Substantia nigra (tissue), 51 donors: ENCODE measurements at places on chromosomes 5 and 9.

DNA sequence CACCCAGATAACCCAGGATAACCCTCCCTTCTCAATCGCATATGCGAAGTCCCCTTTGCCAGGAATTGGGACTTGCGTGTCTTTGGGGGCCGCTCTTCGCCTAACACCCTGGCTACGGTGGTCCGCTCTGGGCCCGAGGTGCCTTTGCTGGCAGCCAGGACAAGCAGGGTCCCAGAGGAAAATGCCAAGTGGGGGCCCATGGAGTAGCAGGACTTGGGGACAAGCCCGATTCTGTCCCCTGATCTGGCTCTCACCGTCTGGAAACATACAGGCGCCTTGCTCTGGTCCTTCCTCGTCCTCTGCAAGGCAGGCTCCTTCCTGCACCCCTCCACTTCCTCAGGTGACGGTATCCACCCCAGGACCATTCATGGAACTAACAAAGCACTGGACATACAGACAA is 78.1 kb upstream of the UNC5A start:
- no peak for DNase-seq

DNA sequence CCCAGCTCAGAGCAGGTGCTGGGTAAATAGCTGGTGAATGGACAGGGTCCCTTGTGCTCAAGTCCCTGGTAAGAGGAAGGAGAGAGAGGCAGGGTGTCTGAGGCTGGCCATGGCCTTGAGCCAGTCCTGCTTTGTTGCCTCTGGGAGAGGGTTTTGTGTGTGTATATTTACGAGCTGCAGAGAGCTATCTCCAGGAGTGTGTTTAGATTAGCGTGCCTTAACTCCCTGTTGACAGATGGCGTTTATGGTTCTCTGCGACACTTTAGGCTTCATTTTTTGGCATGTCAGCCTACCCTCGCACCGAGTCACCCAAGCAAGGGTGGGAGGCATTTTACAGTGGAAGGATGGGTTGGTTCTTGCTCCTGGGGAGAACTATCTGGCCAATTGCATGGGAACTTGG is 22.2 kb downstream of the HMCN2 start:
- DNase-seq, result no peak

DNA sequence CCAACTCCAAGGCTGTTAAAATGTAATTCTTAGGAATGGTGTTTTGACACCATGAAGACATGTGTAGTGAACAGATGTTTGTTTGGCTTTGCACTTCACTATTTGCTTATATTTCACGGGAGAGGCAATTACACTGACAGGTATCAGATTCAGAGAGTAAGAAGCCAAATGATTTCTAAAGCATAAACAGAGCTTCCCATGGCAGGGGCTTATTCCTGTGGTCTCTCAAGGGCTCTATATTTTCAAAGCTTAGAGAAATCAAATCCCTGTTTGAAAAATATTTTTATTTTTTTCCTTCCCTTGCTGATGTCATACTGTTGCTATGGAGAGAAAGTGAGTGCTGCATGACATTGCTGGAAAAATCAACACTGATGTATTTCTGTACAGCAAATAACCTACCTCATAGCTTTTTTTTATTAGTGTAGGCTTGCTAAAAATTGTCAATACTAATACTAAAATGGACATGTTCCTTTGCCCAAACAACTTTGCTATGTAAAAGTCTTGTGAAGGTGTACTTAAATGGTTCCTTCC is 161.4 kb downstream of the GIN1 start:
- no peak for DNase-seq

GRCh38 chr9:120398286-120398685 is 181.7 kb downstream of the CDK5RAP2 start:
- no peak for DNase-seq

DNA sequence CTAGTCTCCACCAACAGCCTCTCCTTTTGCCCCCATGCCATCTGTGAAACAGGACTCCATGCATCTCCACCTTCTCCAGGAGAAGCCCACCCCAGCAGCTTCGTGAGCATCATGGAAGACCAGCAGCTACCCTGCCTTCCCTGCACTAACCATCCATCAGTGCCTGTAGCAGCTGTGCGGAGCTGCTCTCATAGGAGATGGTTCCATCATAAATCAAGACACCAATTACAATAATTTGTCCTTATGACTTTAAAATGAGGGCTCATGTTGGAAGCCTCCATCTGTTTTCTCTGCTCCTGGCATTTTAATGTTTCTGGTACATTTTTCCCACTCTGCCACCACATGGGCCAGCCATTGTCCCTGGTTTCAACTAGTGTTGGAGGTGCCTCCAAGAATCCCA is 69.9 kb downstream of the FGF1 start:
- no peak for DNase-seq

DNA sequence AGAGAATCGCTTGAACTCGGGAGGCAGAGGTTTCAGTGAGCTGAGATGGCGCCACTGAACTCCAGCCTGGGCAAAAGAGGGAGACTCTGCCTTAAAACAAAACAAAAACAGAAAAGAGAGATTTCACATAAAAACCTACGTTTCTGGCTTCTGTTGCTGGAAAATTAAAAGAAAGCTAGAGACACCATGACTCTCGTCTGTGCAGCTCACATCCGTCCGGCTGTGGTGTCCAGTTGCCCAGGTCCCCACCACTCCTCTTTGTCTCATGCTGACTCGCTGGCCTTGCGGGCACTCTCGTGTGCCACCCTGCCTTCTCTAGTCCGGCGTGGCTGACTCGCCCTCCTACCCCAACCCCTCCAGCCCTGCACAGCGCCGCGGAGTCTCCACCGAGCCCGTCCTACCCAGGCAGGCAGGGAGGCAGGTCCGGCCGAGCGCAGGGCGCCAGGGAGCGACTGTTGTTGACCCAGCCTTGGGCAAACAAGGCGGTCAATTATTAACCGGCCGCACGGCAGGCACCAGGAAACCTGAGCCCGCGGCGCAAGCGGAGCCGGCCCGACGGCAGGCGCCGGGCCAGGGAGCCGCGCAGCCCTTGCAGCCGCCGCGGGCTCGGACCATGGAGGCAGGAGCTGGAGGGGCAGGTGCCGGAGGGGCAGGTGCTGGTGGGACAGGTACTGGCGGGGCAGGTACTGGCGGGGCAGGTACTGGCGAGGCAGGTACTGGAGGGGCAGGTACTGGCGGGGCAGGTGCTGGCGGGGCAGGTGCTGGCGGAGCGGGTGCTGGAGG is at the start of gene PRRT1B:
TSS of gene PRRT1B (plus strand) at position 521 of the 783 bp plus-strand sequence. CDS start at position 614, 93 bp downstream.
- DNase-seq, result no peak

DNA sequence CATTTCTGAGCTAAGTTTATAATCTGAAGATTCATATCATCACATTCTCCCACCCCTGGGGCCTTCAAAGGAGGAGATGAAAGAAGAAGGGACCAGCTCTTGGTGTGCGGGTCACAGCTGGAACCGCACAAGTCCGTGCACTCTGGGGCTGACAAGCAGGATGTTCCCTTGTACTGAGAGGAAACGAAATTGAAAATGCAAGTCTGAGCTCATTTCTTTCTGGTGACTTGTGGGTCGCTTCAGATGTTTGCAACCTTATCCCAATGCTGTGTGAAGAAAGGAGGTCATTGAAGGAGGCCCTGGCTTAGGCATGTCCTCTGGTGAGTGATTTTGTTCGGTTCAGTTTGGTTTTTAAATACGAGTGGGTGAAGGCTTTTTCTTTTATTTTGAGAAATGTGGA is 59.6 kb downstream of the C9orf152 start:
- DNase-seq, result no peak

DNA sequence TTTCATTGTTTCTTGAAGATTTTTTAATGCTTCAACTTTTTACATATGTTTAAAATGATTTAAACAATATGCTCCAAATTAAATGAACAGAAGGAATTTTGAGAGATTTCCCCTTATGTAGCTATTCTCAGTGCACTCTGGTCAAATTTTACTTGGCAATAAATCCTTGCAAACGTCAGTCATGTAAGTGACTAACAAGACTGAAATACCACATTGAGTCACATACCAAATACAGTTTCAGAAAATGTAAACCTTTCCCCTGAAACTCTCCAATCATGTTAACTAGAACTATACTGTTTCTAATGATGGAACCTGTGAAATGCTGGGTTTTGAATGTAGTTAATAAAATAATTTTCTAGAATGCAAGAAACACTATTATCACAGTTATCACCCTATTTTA is 29.6 kb downstream of the SAR1B start:
- no peak for DNase-seq

GRCh38 chr9:121725008-121725775 is 73.8 kb downstream of the DAB2IP start:
- no peak for DNase-seq

DNA sequence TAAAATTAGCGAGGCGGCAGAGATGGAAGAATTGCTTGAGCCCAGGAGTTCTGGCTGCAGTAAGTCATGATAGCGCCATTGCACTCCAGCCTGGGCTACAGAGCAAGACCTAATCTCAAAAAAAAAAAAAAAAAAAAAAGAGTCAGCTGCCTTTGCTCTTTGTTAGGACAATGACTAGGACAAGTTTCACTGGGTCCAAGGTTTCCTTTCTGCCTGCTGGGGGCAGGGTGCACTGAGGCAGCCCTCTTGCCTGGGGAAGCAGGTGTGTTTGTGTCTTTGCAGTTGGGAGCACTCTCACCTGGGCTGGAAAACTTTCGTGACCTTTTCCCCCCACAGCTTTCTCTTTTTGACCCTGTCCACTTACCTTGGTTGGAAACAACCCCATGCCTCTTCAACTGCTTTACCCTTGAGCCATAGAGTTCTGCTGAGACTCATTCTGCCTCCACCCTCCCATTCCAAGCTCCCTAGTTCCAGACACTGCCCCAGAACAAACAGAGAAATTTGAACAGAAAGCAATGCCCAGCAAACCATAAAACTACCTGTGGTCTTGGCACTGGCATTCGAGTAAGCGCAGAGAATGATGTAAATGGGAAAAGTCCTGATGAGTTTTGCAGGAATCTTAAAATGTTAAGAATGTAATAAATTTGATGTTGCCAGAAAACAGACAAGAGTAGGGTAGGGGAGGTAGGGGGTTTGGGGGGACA is 17.0 kb upstream of the MYO10 start:
- no peak for DNase-seq

DNA sequence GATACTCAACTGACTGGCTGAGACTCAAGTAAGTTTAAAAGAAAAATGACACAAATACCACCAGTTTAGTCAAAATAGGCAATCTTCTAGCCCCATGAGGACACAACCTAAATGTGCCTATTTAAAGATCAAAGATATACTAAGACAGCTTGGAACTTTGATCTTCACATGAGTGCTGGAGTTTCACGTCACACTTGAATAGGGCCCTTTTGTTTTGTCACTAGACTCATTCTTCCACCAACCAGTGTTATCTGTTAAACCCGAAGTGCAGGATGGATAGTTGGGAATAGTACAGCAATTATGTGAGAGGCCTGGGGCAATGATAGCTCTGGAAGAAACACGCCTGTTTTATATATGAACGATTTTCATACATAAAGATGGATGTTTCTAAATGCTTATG is 792.8 kb upstream of the NUDT12 start:
- DNase-seq, result no peak
